Hematopoietic multipotent progenitor cell (in vitro differentiated cells): ENCODE measurements at places on chromosomes 1 and 21. TPM values are rescaled to one million over a fixed set of nuclear protein-coding genes. Genes with fewer than 3 reads are reported as not detected.

- DNase-seq: peak; percentile 80
Observed at GRCh38 chr1:54355931-54356679, 50.1 kb downstream of the SSBP3 start.

- peak; percentile 1 for DNase-seq
Observed at GRCh38 chr1:66623812-66624211, 89.9 kb downstream of the SGIP1 start.

DNA sequence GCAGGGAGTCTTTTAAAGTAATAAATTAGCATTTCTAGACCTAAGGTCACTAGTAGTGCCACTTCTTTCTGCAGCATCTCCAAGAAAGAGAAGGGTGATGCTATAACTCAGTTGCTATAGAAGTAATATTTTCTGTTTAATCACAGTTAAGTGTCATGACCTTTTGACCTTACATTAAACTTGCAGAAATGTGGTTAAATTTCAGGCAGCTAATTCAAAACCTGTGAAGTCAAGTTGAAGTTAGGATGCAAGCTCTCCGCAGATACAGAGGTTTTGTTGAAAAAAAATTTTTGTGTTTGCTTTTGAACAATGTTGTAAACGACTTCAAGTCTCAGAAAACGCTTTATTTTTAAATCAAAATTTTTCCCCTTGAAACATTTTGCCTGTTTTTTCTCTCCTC lies 193.9 kb downstream of the NFIA start:
- no peak for DNase-seq

DNA sequence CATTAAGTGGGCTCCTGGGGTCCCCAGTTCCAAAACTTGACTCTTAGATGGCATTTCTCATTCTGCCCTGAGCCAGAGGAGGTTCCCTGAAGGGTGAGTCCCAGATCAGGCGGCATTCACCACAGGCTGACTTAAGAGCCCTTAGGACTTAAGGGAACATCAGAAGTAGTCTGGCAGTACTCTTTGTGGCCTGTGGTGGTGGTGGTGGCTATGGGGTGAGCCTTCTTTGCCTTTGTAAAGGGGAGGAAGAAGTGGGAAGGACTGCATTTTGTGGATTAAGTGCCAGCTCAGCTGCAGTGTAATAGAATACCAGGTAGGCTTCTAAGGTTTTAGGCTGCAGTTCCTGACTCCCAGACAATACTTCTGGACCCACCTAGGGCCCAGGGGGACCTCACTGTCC lies 186.5 kb upstream of the KCTD3 start:
- no peak for DNase-seq

- no peak for DNase-seq
Observed at GRCh38 chr1:23904748-23905357, 8.3 kb downstream of the CNR2 start.

DNA sequence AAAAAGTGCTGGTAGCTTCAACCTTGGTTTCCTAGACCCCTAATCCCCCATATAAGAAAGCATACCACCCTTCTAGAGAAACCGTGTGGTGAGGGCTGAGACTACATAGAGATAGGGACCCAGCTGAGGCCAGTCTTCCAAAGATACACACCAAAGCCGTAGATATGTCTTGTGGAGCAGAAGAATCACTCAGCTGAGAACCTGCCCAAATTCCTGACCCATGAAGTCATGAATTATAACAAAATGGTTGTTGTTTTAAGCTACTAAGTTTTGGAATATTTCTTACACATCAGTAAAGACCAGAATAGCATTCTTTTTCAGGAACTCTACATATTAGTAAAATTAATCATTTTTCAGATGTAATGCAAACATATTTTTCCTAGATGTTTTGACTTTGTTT lies 3.3 kb upstream of the SNRPE start:
- no peak for DNase-seq

DNA sequence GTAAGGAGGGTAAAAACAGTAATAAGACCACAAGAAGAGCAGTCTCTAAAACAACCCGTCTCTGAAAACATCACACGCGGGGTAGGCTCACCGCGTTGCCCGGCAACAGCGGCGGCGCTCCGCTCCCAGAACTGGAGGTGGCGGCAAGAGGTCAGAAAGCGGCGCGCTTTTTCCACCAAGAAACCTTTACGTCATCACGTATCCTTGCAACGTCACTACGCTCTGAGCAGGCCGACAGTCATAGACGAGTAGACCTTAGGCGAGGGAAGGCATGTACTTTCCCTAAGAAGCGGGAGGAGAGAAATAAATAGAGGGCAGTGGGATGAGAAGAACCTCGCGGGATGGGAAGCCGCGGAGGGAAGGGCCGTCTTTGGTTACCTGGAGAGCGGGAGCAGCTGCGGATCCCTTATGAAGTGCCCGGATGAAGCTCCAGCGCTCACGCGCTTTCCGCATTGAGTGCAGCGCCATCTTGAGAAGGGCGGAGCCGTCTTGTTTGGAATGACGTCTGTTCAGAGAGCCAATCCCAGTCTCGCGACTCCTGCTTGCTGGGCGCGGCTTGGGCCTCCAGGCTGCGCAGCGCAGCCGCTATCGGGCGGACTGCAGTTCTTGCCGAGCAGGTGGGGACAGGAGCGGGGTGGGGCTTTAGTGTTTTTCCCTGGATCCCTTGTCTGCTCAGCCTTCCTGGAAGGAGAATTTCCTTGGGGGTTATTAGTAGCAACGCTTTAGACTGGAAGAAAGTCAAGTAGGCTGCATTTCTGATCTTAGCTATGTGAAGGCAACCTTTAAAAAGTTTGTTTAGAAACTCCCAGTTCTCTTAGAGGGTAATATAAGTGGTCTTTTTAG lies at the start of gene WARS2:
Gene WARS2, minus strand, starts transcription at position 477 of the 843 bp plus-strand sequence. Its CDS starts 9 bp downstream, at position 468.
- DNase-seq: peak; percentile 98

- DNase-seq: peak; percentile 71
Observed at GRCh38 chr1:169086603-169087455, 19.7 kb upstream of the ATP1B1 start.

DNA sequence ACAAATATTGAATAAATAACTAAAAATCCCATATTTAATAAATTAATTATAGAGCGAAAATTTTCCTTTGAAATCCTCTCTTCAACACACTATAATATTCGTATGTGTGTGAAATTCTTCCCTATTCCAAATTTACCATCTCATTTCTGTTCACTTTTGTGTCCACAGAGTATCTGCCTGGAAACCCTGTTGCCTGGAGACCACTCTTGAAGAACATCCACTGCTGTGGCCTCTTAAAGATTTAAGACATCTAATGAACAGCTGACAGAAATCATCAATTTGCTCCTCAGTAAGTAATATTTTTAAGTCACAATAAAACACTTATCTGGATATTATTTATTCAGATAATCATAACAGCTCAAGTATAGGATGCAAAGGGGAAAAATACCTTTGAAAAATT lies 69.7 kb downstream of the CYYR1 start:
- DNase-seq: no peak

DNA sequence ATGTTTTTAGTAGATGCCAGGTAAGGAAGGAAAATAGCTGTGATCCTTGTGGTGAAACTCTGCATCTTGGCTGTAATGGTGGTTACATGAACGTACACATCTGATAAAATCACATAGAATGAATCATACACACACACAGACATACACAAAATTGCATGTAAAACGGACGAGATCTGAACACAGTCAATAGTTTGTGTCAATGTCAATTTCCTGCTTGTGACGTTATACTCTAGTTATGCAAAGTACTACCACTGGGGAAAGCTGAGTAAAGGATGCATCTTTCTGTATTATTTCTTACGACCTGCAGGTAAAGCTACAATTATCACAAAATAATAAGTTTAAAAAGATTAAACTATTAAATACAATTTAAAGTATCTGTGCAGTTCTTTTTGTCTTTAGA lies 493.7 kb upstream of the ZP4 start:
- no peak for DNase-seq

Gene TNFRSF18
- total RNA-seq: 4.3 TPM

Gene FCAMR
- not detected for total RNA-seq

Gene KCNJ6
- total RNA-seq: under 0.01 TPM

Gene MTARC1
- total RNA-seq: 1.9 TPM

Gene WNT2B
- under 0.01 TPM for total RNA-seq

Gene GNG12
- total RNA-seq: under 0.01 TPM

Gene CFAP141
- not detected for total RNA-seq
